A549 treated with GW870086 at 1 μM for 4 hours (cell line): ENCODE measurements at places on chromosomes 7 and 10. TPM values are rescaled to one million over a fixed set of nuclear protein-coding genes. Genes with fewer than 3 reads are reported as not detected.

TLX1 gene
- total RNA-seq = not detected in 5 replicates

MARVELD1 gene
- 43.7 to 55.5 TPM (median 52.8 TPM) in 5 replicates for total RNA-seq

CCDC146 gene
- 0.48 to 0.80 TPM (median 0.64 TPM) in 5 replicates for total RNA-seq

HOXA4 gene
- 1.2 to 2.2 TPM (median 1.9 TPM) in 5 replicates for total RNA-seq

ANKRD2 gene
- total RNA-seq = 4.2 to 6.9 TPM (median 4.9 TPM) in 5 replicates

NPVF gene
- not detected in 5 replicates for total RNA-seq

ADARB2 gene
- total RNA-seq = not detected in 5 replicates

CYP51A1 gene
- total RNA-seq = 41.0 to 49.3 TPM (median 47.7 TPM) in 5 replicates

CCL26 gene
- total RNA-seq = 7.1 to 12.1 TPM (median 8.5 TPM) in 5 replicates

THSD7A gene
- total RNA-seq = 1.3 to 3.0 TPM (median 2.2 TPM) in 5 replicates

RBM20 gene
- 2.6 to 3.4 TPM (median 2.7 TPM) in 5 replicates for total RNA-seq

GPR37 gene
- total RNA-seq = 0.34 to 0.74 TPM (median 0.64 TPM) in 5 replicates

EN2 gene
- 0.41 to 0.99 TPM (median 0.94 TPM) in 5 replicates for total RNA-seq

DOCK4 gene
- total RNA-seq = 3.2 to 6.5 TPM (median 5.8 TPM) in 5 replicates

ANKMY2 gene
- total RNA-seq = 12.6 to 14.8 TPM (median 14.3 TPM) in 5 replicates

ADCK2 gene
- 15.3 to 19.9 TPM (median 19.8 TPM) in 5 replicates for total RNA-seq

GATA3 gene
- 3.2 to 4.3 TPM (median 3.9 TPM) in 5 replicates for total RNA-seq

SNX10 gene
- 4.2 to 6.1 TPM (median 4.5 TPM) in 5 replicates for total RNA-seq

TRIL gene
- total RNA-seq = not detected in 5 replicates

SPDYE2B gene
- not detected in 5 replicates for total RNA-seq

GAD2 gene
- not detected in 5 replicates for total RNA-seq

FRA10AC1 gene
- 4.7 to 6.4 TPM (median 5.6 TPM) in 5 replicates for total RNA-seq

AMPH gene
- total RNA-seq = 0.09 to 0.12 TPM (median 0.10 TPM) in 3 of 5 replicates, not detected in the others

TRIM50 gene
- 0.08 TPM in 1 of 5 replicates, not detected in the others for total RNA-seq

AKR1E2 gene
- 5.6 to 7.2 TPM (median 6.6 TPM) in 5 replicates for total RNA-seq

PDGFA gene
- 24.2 to 29.2 TPM (median 25.2 TPM) in 5 replicates for total RNA-seq

SLC26A5 gene
- not detected in 5 replicates for total RNA-seq

WNT2 gene
- total RNA-seq = 0.09 to 0.47 TPM in 2 of 5 replicates, not detected in the others

GIMAP8 gene
- not detected in 5 replicates for total RNA-seq

SH2D4B gene
- total RNA-seq = 0.10 to 0.13 TPM in 2 of 5 replicates, not detected in the others

MSS51 gene
- total RNA-seq = 0.23 to 0.44 TPM (median 0.39 TPM) in 5 replicates

GJD4 gene
- total RNA-seq = 0.08 TPM in 2 of 5 replicates, not detected in the others

MLXIPL gene
- total RNA-seq = 1.2 to 1.5 TPM (median 1.3 TPM) in 5 replicates
